ENCODE measurements at places on chromosomes 7 and 10. TPM values are rescaled to one million over a fixed set of nuclear protein-coding genes. Genes with fewer than 3 reads are reported as not detected.
A peak's percentile ranks its signal among the peaks of the same experiment; 100 is the strongest.

Gene CPXM2
- total RNA-seq, result not detected

DNA sequence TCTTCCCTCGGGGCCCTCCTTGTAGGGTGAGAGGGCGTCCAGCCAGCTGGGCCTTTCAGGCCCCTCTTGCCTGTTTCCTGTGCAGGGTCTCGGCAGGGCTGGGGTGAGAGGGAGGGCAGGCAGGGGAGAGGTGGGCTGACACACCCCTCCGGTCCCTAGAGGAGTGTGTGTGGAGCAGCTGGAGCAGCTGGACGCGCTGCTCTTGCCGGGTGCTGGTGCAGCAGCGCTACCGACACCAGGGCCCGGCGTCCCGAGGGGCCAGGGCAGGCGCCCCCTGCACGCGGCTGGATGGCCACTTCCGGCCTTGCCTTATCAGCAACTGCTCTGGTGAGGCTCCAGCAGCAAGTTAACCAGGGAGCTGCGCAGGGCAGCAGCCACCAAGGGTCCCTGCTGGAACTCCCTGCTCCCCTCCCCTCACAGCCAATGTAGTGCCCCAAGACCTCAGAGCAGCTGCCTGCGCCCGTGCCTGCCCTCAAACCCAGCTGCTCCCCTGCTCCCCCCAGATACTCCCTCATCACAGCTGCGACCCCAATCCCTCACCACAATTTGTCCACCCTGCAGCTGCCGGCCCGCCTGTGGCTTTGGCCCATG lies 15.7 kb upstream of the ZNF862 start:
- DNase-seq, result no peak

Gene PIK3CG
- total RNA-seq, result not detected

DNA sequence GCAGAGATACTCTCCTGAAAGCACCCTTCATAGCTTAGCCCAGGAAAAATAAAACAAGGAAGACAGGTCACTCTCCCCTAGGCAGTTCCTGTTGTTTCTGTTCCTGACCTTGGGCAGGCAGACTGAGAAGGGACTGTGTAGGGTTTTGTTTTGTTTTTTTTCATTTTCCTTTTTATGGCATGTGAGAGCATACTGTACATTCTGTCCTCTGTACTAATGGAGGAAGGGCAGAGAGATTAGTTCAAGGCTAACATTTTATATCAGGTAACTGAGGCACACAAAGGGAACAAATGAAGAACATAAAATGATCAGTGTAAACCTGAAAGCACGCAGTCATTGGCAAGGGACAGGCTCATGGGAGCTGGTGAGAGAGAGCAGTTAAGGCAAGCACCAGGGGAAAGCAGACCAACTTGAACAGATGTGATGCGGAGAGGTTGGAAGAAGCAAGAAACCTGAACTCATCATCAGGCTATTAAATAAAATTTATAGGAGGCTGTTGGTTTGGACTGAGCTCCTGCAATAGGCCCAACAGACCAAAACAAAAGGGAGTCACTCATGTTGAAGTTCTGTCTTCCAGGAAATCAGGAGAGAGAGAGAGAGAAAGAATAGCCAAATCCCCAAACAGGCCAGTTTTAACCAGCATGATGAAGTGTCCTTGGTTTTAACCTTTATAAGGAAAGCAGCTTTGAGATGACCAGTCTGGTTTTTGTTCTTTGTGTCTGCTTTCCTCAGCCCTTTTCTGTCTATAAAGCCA lies 34.1 kb upstream of the PDCD4 start:
- DNase-seq, result no peak

Gene CCNJ
- total RNA-seq, result 6.9 TPM

GRCh38 chr10:110005719-110006118 lies 2.1 kb upstream of the ADD3 start:
- no peak for DNase-seq

DNA sequence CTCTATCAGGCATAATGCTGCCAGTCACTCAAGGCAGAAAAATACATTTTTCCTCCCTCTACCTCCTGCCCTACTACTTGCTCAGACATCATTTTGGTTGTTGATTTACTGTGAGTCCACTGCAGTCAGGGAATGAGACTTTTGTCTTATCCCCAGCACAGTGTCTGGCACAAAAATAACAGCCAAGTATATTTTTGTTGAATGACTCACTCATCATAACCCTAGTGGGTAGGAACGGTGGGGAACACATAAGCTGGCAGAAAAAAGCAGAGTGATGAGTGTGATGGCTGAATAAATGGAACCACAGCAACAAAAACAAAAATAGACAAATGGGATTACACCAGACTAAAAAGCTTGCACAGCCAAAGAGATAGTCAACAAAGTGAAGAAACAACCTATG lies 65.8 kb upstream of the LAMB4 start:
- no peak for DNase-seq

DNA sequence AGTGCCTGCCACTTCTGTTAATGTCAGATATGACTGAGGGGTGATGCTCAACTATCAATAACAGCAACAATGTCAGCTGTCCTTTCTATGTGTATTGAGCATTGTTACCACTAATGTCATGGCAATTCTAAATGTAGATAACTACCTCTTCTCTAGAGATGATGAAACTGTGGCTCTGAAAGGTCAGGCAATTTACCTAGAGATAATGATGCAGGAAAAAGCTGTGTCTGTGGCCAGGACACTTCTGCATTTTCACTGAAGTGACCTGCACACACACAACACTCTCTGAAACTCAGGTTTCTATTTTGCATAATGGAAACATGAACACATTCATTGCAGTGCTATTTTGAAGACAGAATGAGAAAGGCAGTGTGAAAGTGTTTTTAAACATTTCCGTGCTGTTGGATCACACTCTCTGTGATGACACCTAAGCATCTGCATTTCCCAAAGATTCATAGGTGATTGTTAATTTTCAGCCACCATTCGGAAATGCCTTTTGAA lies 148.2 kb downstream of the KCND2 start:
- no peak for DNase-seq

Gene FAM237B
- not detected for total RNA-seq

- DNase-seq, result peak; percentile 42
These were observed 97.0 kb upstream of the DDC start for GRCh38 chr7:50662041-50662694.

DNA sequence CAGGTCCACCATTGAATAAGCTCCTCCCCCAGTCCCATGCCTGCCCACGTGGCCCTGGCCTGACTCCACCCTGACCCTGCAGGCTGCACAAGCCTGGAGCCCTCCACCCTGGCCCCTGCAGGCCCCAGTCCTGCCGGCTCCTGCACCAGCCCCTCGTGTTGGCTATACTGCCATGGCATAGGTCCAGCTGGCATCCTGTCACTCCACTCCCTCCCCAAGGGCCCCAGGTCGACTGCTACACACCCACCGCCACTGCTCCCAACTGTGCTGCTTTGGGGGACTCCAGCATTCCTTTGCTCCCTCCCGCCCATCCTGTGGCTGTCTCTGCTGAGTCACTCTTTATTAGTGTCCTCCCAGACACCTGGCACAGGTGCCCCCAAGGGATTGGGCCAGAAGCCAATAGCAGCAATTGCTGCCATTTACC lies 32.4 kb upstream of the HSPA12A start:
- DNase-seq, result no peak

GRCh38 chr10:12465385-12466136 lies 116.2 kb downstream of the CAMK1D start:
- no peak for DNase-seq

Gene SPDYE1
- not detected for total RNA-seq

- no peak for DNase-seq
These were observed 177.9 kb downstream of the TAX1BP1 start for GRCh38 chr7:27917774-27918314.

Gene NODAL
- not detected for total RNA-seq

DNA sequence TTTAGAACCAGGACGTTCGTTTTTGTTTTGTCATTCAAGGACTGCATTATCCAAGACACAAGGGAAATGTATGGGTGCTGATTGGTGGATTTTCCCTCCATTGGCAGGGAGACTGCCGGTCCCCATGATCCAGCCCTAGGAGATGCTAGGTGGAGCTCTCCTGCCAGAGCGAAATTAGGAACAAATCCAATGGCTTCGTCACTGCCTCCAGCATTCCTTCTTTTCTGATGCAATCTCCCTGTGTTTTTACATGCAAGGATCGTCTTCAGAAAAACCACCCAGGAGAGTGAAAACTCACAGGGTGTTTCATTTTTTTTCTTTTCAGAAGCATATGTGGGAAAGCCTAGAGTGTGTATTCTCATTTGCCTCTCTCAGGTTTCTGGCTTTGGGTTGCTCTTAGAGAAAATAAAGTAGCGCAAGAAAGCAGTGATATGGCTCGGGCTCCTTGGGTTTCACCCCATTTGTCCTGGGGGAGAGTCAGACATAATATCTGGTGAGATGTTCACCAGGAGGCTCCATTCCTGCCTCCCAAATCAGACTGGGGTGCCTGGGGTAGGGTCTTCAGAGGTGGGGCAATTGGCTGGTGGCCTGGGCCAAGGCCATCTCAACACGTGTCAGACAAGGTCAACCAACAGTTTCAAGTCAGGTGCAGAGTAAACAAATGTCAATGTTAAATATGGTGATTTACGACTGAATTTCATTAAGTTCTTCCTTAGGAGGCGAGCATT lies 450.9 kb upstream of the MKI67 start:
- no peak for DNase-seq

Gene NKX1-2
- total RNA-seq, result not detected

GRCh38 chr7:157670490-157671357 lies 333.9 kb downstream of the DNAJB6 start:
- no peak for DNase-seq

Gene PITRM1
- 76.5 TPM for total RNA-seq

Gene CALHM1
- not detected for total RNA-seq

DNA sequence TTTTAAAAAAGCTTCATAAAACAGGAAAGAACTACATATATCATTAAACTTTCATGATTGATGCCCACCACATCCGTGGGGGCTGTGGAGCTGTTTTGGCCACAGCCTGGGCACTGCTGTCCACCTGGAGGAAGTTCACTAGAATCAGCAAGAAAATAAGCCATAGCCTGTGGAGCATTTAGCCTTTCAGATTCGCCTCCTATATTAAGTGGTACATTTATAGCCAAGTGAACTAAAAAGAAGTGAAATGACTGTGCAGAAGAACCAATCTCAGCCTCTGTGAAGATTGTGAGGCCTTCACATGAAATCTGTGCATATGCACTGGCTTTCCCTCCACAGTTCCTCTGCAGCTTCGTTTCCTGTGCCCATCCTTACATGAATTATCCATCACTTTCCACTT lies 23.5 kb downstream of the WNT16 start:
- no peak for DNase-seq

Gene CLEC2L
- total RNA-seq, result not detected

DNA sequence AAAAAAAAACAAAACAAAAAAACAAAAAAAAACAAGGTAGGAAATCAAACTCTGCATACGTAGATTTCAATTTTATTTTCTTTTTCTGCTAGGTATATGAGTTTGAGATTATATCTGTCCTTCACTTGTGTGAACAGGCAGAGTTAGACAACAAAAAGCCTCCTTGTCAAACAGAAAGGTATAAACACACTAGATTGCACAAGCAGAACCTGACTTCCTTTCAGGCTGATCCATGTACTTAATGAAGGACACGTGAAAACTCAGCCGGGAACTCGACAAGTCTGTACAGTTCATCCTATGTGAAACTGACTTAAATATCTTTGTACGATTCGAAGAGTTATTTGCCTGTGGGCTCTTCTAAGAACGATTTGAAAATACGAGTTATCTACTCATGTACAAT lies 254.1 kb downstream of the ARL4A start:
- DNase-seq, result no peak

Gene RTKN2
- 2.4 TPM for total RNA-seq

GRCh38 chr7:125857606-125858005 lies 928.0 kb upstream of the POT1 start:
- DNase-seq, result no peak

- DNase-seq, result no peak
These were observed 32.8 kb upstream of the SFTPD start for GRCh38 chr10:79981450-79982361.

Gene TAX1BP1
- 97.1 TPM for total RNA-seq

DNA sequence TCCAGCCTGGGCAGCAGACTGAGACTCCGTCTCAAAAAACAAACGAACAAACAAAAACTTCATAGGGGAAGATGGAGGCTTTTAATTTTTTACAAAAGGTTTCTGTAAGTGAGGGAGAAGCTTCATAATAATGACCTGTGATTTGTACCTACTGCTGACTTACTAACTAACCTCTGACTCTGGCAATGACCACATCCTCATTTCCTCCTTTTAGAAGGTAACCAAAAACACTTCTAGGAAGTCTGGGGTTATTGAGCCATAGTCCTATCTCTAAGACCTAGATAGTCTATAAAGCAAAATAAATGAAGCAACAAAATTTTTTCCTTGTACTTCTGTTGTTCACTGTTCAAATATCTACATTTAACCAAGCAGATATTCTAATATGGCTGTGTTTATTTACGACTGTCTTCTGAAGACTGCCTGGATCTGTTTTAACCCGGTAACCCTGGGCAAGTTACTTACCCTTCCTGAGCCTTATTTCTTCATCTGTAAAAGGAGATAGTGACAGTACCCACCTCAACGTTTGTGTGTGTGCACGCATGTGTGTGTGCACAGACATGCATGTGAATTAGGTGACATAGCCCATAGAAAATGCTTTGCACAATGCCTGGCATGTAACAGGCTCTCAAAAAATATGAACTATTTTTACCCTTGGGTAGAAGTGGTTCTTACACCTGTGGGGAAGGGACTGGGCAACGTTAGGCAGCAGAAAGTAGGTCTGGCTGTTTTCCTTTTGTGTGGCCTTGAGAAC lies 30.8 kb upstream of the SMNDC1 start:
- no peak for DNase-seq

- no peak for DNase-seq
These were observed 69.6 kb downstream of the ATXN7L1 start for GRCh38 chr7:105806592-105807447.

DNA sequence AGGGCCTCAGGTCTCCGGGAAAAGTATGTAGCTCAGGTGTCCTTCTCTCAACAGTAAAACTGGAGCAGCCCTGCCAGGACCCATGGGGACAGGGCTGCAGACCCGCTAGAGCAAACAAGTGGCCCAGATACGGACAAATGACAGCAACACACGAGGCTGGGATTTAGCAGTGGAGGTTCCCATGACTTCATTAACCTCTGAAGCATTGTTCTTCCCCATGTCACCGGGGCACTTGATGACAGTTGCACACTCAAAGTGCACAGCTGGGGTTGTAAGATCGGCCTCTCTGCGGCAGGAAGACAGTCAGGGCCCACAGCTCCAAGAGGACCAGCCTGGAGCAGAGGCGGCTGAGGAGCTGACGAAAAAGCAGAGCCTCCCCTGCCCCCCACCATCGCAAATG lies 12.5 kb upstream of the PODXL start:
- no peak for DNase-seq

DNA sequence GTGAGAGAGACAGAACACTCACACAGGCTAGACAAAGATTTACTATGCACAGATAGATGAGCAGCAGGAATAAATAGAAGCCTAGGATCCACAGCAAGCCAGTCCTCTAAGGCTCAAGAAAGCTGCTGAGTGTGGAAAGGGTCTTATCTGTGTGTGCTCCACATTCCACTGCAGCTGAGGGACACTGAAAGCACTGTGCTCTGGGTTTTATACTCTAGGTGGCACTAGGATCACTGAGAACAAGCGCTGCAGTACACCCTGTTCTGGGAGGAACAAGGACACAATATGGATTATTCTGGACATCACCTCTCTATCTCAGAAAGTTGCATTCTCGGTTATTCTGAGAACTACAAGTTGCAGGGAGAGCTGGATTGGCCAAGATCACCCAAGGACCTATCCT lies 4.9 kb upstream of the KLHL7 start:
- DNase-seq, result no peak

GRCh38 chr10:29131952-29132547 lies 156.8 kb upstream of the LYZL1 start:
- peak; percentile 56 for DNase-seq

Gene RBP3
- total RNA-seq, result not detected

Gene GPRIN2
- total RNA-seq, result 2.5 TPM

Gene OR6V1
- not detected for total RNA-seq

GRCh38 chr10:79407811-79408795 lies 37.3 kb downstream of the ZCCHC24 start:
- DNase-seq, result no peak
